Fibroblast of the aortic adventitia (primary cell): ENCODE measurements at places on chromosomes 12 and 14. TPM values are rescaled to one million over a fixed set of nuclear protein-coding genes. Genes with fewer than 3 reads are reported as not detected.

SDSL gene
- total RNA-seq, result 1.9 and 5.9 TPM in 2 replicates

- no peak for DNase-seq
Measured at GRCh38 chr14:106347890-106348755, 821.7 kb downstream of the TMEM121 start.

GRCh38 chr12:85509081-85509856 is 229.2 kb downstream of the ALX1 start:
- DNase-seq, result no peak

GRCh38 chr14:104724981-104725771 is 1.1 kb downstream of the ADSS1 start:
- DNase-seq, result peak; percentile 27

DNA sequence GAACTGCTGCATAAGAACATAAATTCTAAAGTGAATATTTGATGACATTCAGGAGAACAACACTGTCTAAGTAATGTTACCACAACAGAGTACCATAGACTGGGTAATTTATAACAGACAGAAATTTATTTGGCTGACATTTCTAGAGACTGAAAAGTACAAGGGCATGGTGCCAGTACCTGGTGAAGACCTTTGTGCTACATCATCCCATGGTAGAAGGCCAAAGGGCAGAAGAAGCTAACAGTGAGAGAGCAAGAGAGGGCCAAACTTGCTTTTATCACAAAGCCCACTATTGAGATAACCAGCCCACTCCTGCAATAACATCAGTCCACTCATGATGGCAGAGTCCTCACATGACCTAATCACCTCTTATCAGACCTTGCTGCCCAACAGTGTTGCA is 88.8 kb downstream of the FIGNL2 start:
- no peak for DNase-seq

- no peak for DNase-seq
Measured at GRCh38 chr14:20801726-20802125, 918 bp downstream of the RNASE1 start.

- no peak for DNase-seq
Measured at GRCh38 chr12:7934091-7934888, 1.7 kb downstream of the SLC2A3 start.

DNA sequence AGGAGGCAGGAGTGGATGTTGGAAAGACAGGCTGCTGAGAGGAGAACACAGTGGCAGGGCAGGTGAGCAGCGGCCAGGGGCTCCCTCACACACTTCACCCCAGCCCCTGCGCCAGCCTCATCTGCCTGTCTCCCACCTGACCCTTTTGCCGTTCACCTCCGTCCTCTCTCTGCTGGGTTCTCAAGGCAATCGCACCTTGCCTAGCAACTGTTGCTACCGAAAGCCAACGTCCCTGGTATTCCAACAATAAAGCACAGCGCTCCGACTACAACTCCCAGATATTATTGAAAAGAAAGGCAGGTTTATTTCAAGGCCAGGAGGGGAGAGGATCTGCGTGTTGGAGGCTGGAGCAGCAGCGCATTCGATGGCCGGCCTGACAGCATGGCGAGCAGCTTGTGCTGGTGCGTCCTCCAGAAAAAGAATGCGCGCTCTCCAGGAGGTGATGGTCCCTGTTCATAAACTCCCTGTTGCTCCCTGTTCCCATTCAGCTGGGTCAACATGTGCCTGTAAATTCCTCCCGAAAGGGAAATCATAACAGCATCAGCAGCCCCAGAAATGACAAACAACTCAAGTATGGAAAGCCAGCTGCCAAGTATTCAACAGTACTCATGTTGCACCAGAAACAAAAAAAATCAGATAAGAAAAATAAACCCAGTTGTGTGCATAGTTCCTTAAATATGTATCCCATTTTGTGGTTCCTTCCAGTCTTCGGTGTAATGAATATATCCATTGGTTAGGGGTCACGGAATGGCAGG is 153.0 kb upstream of the DIO3 start:
- peak; percentile 46 for DNase-seq

DNA sequence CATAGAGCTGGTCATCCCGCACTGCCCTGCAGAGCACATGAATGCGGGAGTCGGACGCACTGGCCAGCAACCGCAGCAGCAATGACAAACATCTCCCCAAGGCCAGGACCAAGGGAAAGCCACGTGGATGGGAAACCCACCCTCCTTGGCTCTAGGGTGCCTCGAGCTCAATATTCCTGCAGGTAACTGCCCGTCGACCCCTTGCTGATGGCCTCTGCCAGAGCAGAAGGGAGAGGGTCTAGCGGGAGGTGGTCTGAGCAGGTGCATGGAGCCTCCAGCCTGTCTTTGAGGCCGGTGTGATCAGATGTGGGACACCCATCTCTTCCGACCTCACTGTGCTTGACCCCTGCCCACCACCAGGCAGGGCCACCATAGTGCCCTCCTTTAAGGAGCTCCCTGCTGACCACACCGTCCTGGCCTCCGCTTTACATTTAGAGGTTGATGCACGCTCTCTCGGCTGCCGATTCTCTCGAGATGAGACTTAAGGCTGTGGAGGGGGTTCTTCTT is 89.7 kb downstream of the PIWIL1 start:
- DNase-seq, result no peak

OR11H7 gene
- total RNA-seq, result not detected in 2 replicates

DNA sequence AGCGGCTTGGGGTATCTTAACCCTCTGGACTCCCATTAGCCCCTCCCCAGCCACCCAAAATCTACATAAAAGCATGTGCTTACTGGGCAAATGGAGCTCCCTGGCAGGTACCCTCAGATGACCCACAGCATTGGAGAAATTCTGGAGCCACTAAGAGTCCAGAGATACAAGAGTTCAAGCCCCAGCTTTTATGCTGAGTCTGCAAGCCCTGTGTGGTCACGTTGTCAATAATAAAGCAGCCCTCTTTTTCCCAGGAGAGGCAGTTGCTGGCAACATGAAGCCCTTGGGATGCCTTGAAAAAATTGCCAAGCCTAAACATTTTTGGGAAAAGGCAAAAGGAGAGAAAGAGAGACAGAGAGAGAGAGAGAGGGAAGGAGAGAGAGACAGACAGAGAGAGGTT is 83.4 kb downstream of the RBM19 start:
- no peak for DNase-seq

GRCh38 chr14:89401761-89402160 is 15.3 kb downstream of the FOXN3 start:
- DNase-seq, result no peak

- DNase-seq, result no peak
Measured at GRCh38 chr12:81403348-81403747, 325.5 kb downstream of the ACSS3 start.

DNA sequence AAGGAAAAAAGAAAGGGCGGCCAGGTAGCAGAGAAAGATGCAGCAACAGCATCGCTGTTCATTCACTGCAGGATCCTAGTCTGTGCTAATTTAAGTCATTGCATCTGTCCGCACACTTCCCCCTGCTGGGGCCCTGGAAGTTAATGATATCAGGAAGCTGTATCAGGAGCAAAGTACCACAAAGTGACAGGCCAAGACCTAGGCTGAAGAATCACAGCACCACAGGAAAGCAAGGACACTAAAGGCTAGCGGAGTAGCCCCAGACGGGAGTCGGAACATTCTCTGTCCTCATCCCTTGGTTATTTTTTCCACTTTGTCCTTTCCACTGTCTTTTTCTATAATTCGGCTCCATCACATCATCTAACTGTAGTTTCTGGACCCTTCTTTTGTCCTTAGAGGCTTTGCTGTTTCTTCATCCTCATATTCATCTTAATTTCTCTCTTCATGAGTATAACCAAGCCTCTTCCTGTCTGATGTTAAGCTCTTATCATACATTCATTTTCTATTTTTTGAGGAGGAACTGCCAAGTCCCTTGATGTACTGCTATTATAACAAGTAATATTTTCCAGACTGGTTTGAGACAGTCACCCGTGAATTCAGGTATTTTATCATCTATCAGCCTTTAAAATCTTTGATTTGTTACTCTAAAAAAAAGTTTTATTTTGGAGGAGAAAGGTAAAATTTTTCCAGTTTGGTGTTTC is 28.3 kb downstream of the DUSP16 start:
- DNase-seq, result no peak

GLS2 gene
- 0.36 TPM in 1 of 2 replicates, not detected in the other for total RNA-seq

- DNase-seq, result no peak
Measured at GRCh38 chr14:21654215-21654614, 580 bp downstream of the OR4E2 start.

SIX1 gene
- 4.6 and 9.6 TPM in 2 replicates for total RNA-seq

- no peak for DNase-seq
Measured at GRCh38 chr12:79558924-79559469, 131.8 kb downstream of the PAWR start.

DNA sequence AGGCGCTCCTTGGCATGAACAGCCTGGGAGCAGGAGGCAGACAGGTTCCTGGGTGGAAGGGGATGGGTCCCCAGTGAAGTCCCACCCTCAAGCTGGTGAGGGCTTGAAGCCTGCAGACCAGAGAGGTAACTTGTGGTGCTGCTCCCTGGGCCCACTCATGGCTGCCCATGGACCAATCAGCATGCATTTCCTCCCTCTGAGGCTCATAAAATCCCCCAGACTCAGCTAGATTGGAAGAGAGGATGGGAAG is 50.2 kb downstream of the A2M start:
- no peak for DNase-seq

GRCh38 chr12:91327889-91328288 is 145.3 kb upstream of the DCN start:
- peak; percentile 76 for DNase-seq

LRRK2 gene
- 9.7 and 22.1 TPM in 2 replicates for total RNA-seq

CLEC9A gene
- total RNA-seq, result not detected in 2 replicates

LRR1 gene
- 10.6 and 33.4 TPM in 2 replicates for total RNA-seq

- no peak for DNase-seq
Measured at GRCh38 chr12:9098463-9099026, 17.2 kb downstream of the A2M start.

- peak; percentile 67 for DNase-seq
Measured at GRCh38 chr12:42612231-42612613, 22.7 kb upstream of the PRICKLE1 start.
